Hematopoietic multipotent progenitor cell treated with erythropoietin and hydrocortisone succinate and interleukin-3 and kit ligand, for 4 days (in vitro differentiated cells): ENCODE measurements at places on chromosomes 4 and X.

DNA sequence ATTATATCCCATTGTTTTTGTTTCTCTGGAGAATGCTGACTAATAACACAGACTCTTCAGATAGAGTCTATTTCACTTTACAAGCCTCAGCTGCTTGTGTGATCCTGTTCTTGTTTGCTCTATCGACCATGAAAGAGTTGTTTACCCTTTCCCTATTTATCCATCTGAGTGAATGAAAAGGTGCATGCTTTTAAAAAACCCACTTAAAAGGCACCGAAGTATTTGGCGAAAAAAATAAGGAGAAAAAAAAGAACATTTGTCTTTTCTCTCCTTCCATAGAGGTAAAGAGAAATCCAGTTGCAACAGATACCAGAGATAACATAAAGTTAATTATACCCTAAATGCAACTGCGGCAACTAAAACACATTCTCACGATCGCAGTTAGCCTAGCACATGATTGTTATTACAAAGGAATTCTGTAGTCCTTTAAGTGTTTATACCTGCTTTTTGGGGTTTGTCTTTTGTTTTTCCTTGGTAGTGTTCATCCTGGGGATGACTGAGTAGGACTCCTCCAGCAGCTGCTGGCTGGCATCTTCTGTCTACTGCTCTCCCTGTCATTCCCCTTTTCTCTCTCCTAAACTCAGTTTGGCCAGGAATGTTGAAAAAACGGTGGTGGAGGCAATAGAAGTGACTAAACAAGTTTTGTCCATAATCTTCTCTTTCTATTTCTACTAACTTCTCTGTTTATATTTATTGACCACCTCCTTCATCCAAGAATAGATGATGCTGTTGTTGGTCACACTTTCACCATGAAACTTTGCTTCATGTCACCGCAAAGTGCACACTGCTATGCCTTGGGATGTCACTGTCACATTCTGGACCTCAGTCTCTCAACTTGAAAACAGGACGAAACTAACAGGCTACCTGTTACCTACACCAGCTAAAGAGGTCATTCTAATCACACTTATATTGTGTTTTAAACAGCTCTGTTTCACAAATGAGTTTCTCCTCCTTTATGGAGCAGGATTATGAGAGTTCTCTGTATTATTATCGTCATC is 41.9 kb upstream of the FRAS1 start:
- DNase-seq, result no peak

DNA sequence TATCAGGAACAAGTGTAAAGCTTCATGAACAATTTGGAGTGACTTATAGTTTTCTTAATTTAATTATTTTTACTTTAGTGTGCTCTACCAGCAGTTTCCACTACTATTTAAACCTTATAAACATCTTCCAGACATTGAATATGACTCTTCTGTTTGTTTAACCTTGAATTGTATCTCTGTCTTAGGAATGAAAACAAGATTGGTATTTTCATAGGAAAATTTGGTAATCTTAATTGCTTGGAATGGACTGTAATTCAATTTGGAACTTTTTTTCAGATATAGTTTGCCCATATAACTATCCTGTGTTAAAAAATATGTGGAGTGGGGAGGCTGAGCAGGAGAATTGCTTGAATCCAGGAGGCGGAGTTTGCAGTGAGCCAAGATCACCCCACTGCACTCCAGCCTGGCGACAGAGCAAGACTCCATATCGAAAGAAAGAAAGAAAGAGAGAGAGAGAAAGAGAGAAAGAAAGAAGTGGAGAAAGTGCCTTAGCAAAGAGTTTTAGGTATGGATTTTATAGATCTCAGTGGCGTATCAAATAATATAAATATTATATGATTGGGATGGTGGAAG is 242.4 kb downstream of the BMPR1B start:
- no peak for DNase-seq

DNA sequence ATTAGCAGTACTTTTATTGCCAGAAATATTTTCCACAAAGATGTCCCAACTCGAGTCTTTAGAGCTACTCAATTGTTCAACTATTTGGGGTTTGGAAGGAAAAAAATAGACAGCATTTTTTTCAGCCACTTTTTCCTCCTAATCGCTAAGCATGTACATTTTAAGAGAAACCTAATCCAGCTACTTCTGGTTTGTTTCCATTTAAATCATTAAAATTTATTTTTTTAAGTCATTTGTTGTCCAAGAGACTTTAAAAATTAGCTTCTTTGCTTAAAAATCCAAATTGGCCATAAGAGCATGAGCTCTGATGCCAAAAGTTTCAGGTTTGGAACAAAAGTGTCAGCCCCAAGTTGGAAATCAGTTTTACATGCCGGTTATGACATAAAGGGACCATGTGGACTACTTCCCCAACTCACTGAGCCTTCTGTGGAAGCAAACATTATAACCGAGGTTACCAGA is 186.3 kb upstream of the INTU start:
- DNase-seq, result no peak

GRCh38 chr4:62366939-62367338 is 1166.8 kb downstream of the ADGRL3 start:
- no peak for DNase-seq

- no peak for DNase-seq
Measured at GRCh38 chrX:76821276-76821675, 393.8 kb downstream of the MAGEE1 start.

DNA sequence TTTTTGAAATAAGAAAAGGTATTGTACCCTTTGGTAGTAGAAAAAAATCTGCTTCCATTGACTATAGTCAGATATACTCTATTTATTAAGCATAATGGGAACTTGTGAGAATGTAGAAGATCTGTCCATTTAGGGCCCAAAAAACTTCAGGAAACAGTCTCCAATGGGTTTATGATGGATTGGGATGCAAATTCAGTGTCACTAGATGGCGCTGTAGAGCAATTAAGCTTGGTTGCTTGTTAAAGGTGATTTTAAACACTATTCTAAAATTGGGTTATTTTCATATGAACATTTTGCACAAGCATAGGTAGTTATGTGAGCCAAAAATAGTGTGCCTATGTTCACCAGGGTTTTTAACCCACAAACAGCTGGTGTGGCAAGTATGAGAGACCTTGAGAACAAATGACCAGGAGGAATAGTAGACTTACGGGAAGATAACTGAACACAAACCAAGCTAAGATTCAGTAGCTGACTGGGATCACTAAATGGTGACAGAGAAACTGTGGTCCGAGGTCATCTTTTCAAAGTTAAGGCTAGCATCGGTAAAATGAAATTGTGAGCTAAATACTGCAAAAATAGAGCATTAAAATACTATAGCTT is 80.3 kb upstream of the LSM6 start:
- peak; percentile 67 for DNase-seq

DNA sequence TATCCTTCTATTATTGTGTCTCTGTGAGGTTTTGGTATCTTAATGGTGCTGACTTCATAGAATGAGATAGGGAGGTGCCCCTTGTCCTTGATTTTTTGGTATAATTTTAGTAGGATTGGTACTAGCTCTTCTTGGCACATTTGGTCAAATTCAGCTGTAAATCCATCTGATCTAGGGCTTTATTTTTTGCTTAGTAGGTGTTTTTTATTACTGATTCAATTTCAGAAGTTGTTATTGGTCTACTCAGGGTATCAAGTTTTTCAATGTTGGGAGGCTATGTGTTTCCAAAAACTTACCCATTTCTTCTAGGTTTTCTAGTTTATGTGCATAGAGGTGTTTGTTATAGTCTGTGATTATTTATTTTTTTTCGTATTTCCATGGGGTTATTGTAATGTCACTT is 103.3 kb downstream of the SH3BGRL start:
- no peak for DNase-seq

DNA sequence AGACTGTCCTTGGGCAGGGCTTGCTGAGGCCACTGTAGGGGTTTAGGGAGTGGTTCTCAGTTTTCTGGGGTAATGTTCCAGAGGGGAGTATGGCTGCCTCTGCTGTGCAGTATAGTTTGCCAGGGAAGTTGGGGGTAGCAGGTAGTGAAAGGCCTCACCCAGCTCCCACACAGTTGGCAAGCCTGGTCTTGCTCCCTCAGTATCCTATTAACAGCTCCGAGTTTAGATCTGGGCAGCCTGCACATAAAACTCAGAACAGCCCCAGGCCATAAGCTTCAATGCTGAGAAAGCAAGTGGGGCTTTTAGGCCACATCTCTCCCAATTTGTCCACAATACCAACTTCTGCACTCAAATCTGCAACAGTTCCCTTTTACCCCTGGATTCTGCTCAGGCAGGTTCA is 205.2 kb downstream of the GALNTL6 start:
- DNase-seq, result no peak

DNA sequence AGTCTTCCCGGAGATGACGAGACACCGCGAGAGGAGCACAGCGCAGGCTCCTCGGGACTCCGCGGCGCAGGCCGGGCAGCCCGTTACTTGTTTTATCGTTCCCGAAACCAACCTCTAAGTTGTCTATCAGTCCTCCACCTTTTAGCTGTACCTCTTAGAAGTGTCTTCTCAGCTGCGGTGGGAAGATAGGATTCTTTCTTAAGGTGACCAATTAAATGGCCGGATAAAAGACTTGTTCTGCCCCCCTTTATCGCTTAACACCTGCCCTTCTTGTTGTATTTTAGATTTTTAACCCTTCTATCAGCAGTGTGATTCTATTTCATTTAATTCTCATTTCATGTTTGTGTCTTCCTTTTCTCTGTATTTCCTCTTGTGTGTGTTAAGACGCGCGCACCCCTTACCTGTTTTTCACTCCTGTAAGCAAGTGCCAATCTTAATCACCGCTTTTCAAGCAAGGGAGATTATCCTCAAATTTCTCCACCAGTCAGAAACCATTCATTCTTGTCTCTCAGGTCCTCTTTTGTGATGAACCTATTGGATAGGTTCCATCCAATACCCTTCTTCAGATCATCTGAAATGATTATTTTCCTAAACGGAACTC is at the start of gene SLC9B2:
Gene SLC9B2, minus strand, starts transcription at position 15 of the 601 bp plus-strand sequence. CDS start 9,211 bp downstream, outside the sequence.
- peak; percentile 80 for DNase-seq

GRCh38 chrX:1803741-1804140 is 188.9 kb downstream of the ASMT start:
- DNase-seq, result peak; percentile 21

GRCh38 chr4:140675599-140676231 is 80.5 kb downstream of the TBC1D9 start:
- DNase-seq, result no peak

DNA sequence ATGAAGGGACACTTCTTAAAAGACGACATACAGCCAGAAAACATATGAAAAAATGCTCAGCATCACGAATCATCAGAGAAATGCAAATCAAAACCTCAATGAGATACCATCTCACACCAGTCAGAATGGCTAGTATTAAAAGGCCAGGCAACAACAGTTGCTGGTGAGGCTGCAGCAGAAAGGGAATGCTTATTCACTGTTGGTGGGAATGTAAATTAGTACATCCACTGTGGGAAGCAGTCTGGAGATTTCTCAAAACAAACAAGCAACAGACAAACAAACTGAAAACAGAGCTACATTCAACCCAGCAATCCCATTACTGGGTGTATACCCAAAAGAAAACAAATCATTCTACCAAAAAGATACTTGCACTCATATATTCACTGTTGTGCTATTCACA is 197.9 kb downstream of the EVC2 start:
- DNase-seq, result no peak

- no peak for DNase-seq
Measured at GRCh38 chr4:122346036-122346435, 32.8 kb upstream of the ADAD1 start.

DNA sequence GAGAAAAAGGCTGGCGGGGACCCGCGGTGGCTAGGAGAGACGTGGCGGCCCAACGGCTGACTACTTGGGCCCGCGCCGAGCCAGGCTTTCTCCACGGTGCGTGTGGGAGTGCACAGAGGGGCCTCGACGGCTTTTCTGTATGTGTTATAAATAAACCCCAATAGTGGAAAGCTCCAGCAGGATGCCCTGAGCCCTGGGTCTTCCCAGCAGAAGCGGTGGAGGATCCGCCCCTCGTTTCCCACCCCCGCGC is 268 bp upstream of the PRRG1 start:
- DNase-seq, result no peak

DNA sequence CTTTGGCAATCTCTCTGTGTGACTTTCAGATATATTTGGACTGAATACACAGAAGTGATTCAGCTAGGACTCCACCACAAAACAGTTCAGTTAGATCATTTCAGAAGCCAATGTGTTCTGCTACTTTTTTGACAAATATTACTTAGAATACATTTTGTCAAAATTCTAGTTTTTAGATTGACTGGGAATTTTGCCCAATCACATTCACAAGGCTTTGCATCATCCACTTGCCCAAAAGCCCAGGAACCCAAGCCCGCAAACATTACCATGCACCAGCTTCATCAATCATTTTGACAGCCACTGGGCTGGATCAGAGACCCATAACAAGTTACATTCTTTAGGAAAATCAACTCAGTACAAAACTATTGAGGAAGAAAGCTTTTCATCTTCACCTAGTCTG is 256.6 kb upstream of the NDST3 start:
- DNase-seq, result no peak

GRCh38 chrX:5051831-5052491 is 1176.7 kb downstream of the NLGN4X start:
- peak; percentile 94 for DNase-seq

DNA sequence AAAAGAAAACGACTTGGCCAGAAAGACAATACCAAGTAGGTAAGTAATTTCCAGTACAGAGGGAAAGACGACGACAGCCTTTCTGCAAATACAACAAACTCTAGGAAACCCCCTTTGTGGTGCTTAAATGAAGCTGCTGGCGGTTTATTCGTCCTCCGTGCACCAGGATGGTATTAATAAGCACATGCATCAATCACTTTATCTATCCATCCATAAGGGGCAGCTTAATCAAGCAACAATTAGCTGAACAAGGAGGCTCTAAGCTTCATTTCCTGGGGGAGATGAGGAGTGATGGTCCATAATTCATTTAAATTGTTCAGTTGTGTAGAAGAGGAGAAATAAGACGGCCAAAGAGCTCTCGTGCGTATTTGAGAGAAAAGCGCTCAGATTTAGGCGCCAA is 26.2 kb downstream of the IRF2 start:
- DNase-seq, result no peak

DNA sequence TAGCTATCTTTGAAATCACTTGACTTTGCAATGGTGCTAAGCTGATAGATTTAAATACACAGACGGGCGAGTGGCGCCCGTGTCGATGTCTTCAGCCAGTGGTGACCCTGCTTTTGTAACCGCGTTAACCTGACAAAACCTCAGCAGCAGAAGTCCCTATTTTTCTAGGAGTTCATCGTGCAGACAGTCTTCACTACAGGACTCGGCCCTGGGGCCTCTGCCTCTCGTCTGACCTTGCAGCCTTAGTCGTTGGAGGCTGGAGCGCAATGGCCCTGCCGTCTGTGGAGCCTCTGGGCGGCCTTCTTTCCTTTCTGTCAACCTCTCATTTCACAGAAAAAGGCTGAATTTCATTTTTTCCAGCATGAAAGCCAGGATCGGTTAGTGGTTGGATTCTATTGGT is 57.9 kb downstream of the CPLX1 start:
- DNase-seq, result no peak

- DNase-seq, result peak; percentile 91
Measured at GRCh38 chr4:7052923-7053715, 9.9 kb downstream of the TADA2B start.
